ENCODE measurements at places on chromosomes 5 and 9.

- DNase-seq, result peak; percentile 84
These were observed 32.0 kb upstream of the TTLL11 start for GRCh38 chr9:122125158-122125508.

- no peak for DNase-seq
These were observed 41.6 kb downstream of the TRIO start for GRCh38 chr5:14184725-14185124.

GRCh38 chr5:38905516-38905915 is 59.7 kb downstream of the OSMR start:
- no peak for DNase-seq

DNA sequence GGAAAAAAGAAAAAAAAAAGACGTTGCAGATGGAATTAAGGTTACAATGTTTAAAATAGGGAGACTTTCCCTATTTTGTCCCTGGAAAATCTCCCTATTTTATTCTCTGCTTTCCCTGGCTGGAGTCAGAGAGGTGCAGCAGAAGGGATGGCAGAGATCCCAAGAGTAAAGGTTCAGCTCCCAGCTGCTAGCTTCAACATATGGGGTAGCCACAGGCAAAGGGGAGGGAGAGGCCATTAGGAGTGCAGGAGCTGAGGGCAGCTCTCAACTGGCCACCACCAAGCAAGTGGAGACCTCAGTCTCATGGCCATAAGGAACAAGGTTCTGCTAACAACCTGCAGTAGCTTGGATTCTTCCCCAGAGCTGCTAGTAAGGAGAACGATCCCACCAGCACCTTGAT is 367.0 kb upstream of the DAP start:
- no peak for DNase-seq

DNA sequence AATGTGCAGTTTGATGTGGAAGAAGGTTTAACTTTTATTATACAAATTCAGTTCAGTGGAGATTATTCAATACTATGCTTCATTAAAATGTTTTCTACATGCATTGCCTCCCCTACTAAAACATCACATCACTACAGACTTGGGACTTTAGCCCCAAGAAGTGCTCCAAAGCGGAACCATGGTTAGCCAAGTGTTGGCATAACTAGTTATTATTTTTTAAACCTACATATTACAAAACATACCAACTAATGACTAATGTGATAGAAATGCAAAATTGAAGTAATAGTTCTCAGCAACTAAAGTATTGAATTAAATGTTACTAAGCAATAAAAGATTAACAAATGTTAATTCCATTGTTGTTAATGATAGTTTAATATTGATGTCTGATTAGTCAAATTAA is 74.5 kb downstream of the XRCC4 start:
- DNase-seq, result no peak

DNA sequence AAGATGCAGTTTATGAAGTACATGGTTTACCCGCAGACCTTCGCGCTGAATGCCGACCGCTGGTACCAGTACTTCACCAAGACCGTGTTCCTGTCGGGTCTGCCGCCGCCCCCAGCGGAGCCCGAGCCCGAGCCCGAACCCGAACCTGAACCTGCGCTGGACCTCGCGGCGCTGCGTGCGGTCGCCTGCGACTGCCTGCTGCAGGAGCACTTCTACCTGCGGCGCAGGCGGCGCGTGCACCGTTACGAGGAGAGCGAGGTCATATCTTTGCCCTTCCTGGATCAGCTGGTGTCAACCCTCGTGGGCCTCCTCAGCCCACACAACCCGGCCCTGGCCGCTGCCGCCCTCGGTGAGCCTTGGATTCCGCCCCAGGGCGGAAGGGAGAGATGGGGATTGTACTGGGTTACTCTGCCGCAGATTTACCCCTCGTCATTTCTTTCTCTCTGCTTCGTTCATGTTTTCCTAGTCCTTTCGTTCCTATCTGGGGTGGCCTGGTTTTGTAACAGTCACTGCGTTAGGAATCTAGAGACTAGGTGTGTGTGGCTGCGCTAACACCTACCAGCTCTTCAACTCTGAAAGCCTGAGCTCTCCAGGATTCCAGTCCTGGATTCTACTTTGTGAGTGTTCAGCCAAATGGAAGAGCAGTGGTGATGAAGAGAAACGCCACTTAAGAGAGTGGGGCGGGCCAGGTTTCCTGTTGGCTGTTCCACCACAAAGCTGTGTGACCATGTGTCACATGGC is 638 bp downstream of the MRPS30 start:
- DNase-seq, result peak; percentile 64

DNA sequence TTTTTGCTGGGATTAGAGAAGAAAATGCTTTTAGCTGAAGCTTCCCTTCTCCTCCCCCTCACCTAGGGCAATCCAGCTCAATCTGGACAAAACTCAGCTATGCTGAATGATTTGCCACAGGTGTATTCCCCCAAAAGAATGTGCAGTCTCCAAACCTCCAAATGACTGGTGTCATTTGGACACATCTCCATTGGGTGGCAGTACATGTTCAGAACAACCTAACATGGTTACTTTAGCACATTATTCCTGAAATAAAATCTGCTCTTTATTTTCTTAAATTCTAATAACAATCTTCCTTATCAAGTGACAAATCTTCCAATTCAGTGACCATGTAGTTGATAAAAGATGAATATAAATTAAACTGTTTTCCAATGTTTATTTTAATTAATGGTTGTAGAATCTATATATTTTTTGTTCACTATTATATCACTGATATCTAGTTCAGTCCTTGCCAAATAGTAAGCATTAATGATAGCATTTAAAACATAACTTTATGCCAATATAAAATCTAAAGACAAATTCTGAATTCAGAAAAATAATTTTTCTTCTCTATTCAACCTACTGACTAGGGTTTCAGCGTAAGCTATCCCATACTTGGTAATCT is 61.3 kb upstream of the MOCS2 start:
- peak; percentile 25 for DNase-seq

DNA sequence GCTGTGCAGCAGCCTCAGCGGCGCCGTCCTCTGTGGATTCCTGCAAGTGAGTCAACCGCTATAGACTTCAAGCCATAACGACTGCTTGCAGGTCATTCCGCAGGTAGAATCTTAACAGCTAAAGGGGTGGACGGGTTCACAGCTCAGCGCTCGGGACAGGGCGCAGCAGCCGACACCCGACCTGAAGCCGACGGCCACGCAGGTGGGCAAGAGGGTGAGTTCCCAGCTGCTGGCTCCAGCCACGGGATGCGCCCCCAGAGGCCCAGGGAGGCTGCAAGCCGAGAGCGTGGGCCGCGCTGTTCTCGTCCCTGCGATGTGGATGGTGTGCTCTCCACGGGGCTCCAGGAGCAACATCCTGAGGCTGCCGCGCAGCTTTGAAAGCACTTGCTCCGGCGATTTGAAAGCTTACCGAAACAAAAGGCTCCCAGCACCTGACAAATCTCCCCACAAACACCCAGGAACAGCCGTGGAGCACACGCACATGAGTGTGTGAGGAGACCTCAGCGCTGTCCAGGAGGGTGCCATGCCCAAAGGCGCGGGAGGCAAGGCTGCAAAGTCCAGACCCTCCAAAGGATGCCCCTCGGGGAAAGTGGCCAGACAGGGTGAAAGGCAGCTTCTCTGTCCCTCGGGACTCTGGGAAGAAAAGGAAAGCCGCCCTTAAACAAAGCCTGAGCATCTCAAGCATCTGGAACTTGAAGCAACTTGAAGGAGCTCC is 48.7 kb downstream of the EXD3 start:
- DNase-seq, result no peak

GRCh38 chr5:501831-502184 is 22.4 kb downstream of the SLC9A3 start:
- DNase-seq, result no peak

- no peak for DNase-seq
These were observed 18.2 kb downstream of the SLC22A5 start for GRCh38 chr5:132387640-132388117.

DNA sequence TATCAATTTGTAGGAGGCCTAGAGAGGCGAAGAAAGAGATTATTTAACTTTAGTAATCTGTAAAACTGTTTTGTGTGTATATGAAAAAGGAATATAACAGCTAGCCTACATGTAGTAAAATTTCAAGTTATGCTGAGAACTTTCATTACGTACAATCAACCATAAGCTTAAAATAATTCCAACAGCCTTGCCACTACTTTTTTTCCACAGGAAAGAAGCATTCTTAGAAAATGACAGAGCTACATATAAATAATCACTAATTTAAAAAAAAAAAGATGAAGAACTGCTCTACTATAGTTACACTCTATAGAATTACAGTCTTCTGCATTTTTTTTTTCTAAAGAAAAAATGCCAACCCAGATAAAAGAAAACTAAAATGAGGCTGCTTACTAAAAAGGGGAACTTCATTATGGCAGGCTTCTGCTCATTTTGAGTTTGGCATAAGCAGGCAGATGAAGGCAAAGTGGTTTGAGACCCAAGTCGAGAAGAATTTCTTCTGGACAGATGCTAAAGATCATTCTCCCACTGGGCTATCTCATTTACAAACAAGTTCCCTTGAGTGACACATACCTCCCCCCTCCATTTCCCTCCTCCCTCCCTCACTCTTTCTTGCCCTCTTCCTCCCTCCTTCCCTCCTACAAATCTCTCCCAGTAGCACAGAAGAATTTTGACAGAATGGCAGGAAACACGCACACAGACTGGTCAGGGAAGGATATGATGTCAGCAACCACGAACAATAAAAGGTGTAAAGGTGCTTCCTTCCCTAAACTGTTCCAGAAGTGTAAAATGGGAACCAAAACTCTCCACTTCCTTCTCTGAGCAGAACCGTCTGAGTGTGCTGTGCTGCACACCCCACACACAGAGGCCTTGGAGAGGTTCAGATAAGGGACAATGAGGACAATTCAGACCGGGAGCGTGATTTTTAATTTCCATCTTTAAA is 56.1 kb downstream of the MEF2C start:
- peak; percentile 8 for DNase-seq
